Natural killer cell treated with Interleukin-12 subunit alpha and Interleukin-12 subunit beta and Interleukin-15 and Interleukin-18, amount 100 ng/mL, for 72 hours (primary cell): ENCODE measurements at places on chromosomes 11 and 22. TPM values are rescaled to one million over a fixed set of nuclear protein-coding genes. Genes with fewer than 3 reads are reported as not detected.

DNA sequence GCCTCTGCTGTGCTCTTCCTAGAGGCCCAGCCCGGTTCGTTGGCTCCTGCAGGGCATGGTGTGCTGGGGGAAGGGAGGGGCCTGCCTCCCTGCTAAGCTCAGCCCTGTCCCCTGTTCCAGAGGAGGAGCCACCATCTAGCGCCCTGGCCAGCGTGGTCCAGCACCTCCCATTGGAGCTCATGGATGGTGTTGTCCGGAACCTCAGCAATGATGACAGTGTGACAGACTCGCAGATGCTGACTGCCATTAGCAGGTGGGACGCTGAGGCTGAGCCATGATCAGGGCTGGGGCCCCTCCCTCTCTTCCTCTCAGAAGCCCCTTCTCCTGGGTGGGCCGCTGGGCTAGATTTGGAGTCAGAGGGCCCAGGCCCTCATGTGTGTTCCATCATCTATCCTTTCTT is 9.1 kb downstream of the USP35 start:
- H3K4me3 ChIP-seq = no peak overlapping the region
- peaks cover 25% of the 10 kb centered on the region for H3K4me1 ChIP-seq
- no peak overlapping the region for H3K27ac ChIP-seq
- peak; percentile 52 for DNase-seq
- H3K36me3 ChIP-seq = no peaks in the 10 kb centered on the region

- no peak for DNase-seq
- H3K27ac ChIP-seq = no peak overlapping the region
- no peaks in the 10 kb centered on the region for H3K4me1 ChIP-seq
- H3K4me3 ChIP-seq = no peak overlapping the region
- H3K36me3 ChIP-seq = no peaks in the 10 kb centered on the region
- H3K27me3 ChIP-seq = no peaks in the 10 kb centered on the region
These were observed 787.7 kb downstream of the NTM start for GRCh38 chr11:132158091-132158490.

DNA sequence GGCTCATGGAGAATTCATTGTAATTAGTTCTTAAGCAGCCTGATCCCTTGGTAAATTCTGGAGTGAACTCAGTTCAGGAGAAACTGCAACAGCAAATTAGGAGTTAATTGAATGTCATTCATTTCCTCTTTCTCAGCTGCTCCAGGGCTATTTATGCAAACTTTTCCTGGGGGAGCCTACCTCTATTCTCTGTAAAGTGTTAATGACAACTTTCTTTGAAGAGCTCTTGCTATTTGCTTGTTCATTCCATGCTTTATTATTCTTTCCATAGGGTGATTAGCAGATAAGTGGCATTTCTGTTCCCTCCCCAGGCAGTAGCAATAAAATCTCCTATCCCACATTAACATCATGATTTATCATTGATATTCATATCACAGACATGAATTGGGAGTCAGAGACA is 267.6 kb upstream of the DDI1 start:
- no peaks in the 10 kb centered on the region for H3K27me3 ChIP-seq
- no peak overlapping the region for H3K4me3 ChIP-seq
- no peaks in the 10 kb centered on the region for H3K4me1 ChIP-seq
- H3K36me3 ChIP-seq = no peaks in the 10 kb centered on the region

DNA sequence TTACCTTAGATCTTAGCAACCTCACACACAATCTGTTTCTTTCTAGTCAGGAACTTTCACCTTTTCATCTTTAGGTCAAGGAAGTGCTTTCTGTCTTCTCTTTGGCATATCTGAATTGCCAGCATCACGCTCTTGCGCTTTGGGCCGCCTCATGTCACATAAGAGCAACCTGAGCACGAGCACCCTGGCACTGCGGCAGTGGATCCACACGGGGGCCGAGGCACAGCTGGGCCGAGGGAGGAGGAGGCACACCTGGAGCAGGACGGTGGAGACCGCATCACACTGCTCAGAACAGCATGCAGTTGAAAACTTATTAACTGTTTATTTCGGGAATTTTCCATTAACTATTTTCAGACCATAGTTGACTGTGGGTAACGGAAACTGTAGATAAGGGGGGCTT is 10.7 kb downstream of the MOB2 start:
- DNase-seq = no peak
- no peak overlapping the region for H3K4me3 ChIP-seq
- H3K36me3 ChIP-seq = peaks cover 10% of the 10 kb centered on the region
- peaks cover 6% of the 10 kb centered on the region for H3K4me1 ChIP-seq
- H3K27ac ChIP-seq = no peak overlapping the region

Gene RTL10
- total RNA-seq = 26.3 TPM

Gene TCN1
- not detected for total RNA-seq

GRCh38 chr22:25482868-25483639 is 81.4 kb upstream of the GRK3 start:
- H3K27ac ChIP-seq = no peak overlapping the region
- no peaks in the 10 kb centered on the region for H3K36me3 ChIP-seq
- no peaks in the 10 kb centered on the region for H3K4me1 ChIP-seq
- no peak for DNase-seq
- no peak overlapping the region for H3K4me3 ChIP-seq

- H3K36me3 ChIP-seq = no peaks in the 10 kb centered on the region
- H3K27ac ChIP-seq = no peak overlapping the region
- no peak for DNase-seq
- no peaks in the 10 kb centered on the region for H3K4me1 ChIP-seq
- H3K27me3 ChIP-seq = no peaks in the 10 kb centered on the region
These were observed 1108.4 kb downstream of the DLG2 start for GRCh38 chr11:84518631-84519183.

- peaks cover 5% of the 10 kb centered on the region for H3K27me3 ChIP-seq
- no peak overlapping the region for H3K4me3 ChIP-seq
- no peaks in the 10 kb centered on the region for H3K4me1 ChIP-seq
- no peak overlapping the region for H3K27ac ChIP-seq
These were observed 9.7 kb downstream of the GAL3ST1 start for GRCh38 chr22:30564761-30565119.

- H3K27ac ChIP-seq = no peak overlapping the region
- H3K36me3 ChIP-seq = no peaks in the 10 kb centered on the region
- no peaks in the 10 kb centered on the region for H3K4me1 ChIP-seq
- no peak overlapping the region for H3K4me3 ChIP-seq
- no peak for DNase-seq
These were observed 8.1 kb downstream of the OR5A2 start for GRCh38 chr11:59418156-59418555.

DNA sequence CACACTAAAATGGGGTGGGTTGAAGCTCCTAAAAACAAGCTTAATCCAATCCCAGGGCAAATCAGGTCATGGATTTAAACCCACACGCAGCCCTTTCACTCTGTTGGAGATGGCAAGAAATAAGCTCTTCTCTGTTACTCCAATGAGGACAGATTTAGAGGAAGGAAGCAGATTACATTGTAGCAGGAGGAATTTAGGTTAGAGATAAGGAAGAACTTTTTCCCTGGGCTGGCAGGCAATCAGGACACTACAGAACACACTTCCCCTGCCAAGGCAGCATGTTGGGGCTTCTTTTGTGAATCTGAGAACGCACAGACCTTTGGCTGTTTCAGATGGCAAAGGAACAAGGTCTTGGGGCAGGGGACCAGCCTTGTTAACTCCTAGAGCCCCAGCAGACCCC is 46.2 kb downstream of the C11orf58 start:
- H3K4me1 ChIP-seq = no peaks in the 10 kb centered on the region
- H3K27me3 ChIP-seq = no peaks in the 10 kb centered on the region
- no peak overlapping the region for H3K4me3 ChIP-seq
- H3K27ac ChIP-seq = no peak overlapping the region
- H3K36me3 ChIP-seq = no peaks in the 10 kb centered on the region
- DNase-seq = no peak

Gene CAPN5
- total RNA-seq = 2.5 TPM

Gene DKK3
- not detected for total RNA-seq

DNA sequence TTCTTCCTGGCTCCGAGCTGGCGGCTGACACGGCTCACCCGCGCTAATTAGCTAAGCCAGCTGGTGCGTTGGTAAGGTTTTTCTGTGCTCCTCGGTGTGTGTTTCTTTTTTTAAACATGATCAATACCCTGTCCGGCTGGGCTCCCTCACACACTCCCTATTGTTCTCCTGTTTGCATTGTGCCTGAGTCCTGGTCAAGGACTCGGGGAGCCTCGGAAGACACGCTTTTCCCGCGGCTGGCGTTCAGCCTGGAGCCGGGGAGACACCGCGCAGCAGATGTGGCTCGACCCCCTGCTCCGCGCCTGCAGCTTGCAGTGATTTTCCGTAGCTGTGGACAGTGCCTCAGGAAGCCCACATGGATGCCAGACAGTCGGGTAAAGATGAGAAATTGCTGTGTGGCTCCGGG is 454.9 kb upstream of the CADM1 start:
- no peak overlapping the region for H3K4me3 ChIP-seq
- peaks cover 12% of the 10 kb centered on the region for H3K27me3 ChIP-seq
- no peak overlapping the region for H3K27ac ChIP-seq
- no peaks in the 10 kb centered on the region for H3K36me3 ChIP-seq

GRCh38 chr22:23220485-23221350 is 40.4 kb downstream of the BCR start:
- H3K27me3 ChIP-seq = no peaks in the 10 kb centered on the region
- H3K27ac ChIP-seq = peak overlapping the region; percentile 76
- DNase-seq = peak; percentile 44

Gene TNNT3
- not detected for total RNA-seq

Gene GPHA2
- total RNA-seq = not detected

Gene WBP2NL
- total RNA-seq = 1.5 TPM

DNA sequence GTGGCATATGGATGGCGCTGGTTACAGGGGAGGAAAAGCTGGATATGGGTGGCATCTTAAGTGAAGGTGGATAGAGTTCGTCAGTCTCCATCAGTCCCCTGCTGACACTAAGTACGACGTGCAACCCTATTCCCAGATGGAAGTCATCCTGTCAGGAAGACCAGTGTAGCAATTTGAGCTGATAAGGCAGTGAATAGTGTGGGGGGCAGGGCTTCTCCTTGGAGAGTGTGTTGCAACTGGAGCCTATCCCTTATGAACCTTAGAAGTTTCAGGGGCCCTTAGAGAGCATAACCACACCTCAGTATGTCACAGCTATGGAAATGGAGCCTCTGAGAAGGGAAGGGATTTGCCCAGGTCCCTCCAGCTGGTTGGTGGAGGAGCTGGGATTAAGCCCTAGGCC is 36.1 kb upstream of the ANKK1 start:
- no peak for DNase-seq
- H3K36me3 ChIP-seq = peaks cover 27% of the 10 kb centered on the region
- no peak overlapping the region for H3K27ac ChIP-seq
- no peak overlapping the region for H3K4me3 ChIP-seq
- H3K4me1 ChIP-seq = no peaks in the 10 kb centered on the region
- H3K27me3 ChIP-seq = no peaks in the 10 kb centered on the region

DNA sequence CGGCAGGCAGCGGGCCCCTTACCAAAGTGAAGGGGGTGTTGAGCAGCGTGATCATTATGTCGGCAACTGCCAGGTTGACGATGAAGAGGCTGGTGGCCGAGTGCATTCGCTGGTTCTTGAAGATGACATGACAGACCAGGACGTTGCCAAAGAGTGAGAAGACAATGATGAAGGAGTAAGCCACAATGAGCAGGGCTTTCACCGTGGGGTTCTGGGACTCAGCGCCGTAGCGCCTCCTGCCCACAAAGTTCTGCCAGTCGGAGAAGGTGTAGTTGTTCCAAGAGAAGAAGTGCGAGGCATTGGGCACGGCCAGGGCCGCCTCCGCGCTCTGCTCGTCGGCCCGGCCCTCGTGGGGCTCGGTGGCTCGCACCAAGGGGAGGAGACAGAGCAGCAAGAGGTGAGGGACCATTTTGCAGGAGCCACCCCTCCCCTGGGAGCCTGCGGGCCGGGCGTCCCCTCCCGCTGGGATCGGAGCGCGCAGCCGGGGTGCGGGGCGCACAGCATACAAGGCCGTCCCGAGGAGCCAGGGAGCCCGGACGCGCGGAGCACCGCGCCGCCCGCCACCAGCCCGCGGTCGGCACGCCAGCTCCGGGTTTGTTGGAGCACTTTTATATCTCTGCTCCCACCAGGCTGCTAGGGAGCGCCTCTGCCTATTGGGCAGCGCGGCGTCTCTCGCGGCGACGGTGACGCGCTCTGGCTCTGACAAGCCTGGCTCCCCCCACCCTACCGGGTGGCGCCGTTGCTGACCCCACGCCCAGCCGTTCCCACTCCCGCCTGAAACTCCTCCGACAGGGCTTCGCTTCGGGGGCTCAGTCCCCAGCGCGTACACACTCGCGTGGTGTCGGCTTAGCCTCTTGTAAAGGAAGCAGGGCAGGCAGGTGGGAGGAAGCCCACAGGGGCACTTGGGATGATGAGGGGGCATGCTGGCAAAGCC is at the start of gene GPR83:
GPR83 (minus strand) TSS at position 581 of the 934 bp plus-strand sequence; CDS start at position 409, 172 bp downstream.
- no peak within 1 kb of the TSS for H3K27ac ChIP-seq
- H3K27me3 ChIP-seq = peaks cover 41% of the 10 kb centered on the region
- H3K4me1 ChIP-seq = peaks cover 9% of the 10 kb centered on the region

DNA sequence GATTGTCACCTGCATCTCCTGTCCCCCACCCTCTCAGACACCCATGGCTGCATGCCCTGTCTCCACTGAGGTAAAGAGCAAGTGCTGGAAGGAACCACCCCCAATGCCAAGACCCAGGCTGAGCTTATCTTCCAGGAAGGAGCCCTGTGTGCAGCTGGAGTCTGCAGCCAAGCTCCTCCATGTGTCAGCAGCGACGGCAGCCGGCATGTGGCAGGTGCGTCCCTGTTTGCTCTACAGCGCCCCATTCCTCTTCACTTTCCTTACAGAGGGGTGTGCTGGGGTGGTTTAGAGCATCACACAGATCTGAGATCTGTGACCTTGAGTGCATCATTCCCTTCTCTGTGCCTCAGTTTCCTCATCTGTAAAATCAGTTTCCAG is 7.7 kb upstream of the MN1 start:
- peaks cover 6% of the 10 kb centered on the region for H3K4me1 ChIP-seq
- DNase-seq = no peak
- peaks cover 14% of the 10 kb centered on the region for H3K27me3 ChIP-seq
- no peaks in the 10 kb centered on the region for H3K36me3 ChIP-seq

DNA sequence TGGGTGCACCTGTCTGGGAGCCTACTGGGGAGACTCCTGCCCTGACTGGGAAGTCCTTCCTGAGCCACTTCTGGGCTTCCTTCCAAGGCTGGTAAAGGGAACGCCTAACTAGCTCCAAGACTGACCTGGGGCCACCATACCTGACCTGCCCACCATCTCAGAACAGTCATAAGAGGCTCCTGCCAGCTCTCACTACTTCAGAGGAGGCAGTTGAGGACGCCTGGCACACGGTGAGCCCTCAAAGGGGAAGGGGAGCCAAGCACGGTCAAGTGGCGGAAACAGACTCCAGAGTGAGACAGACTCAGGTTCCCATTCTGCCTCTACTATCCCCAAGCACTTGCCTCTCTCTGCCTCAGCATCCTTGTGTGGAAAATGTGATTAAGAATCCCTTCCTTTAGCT is 7.6 kb downstream of the MCAT start:
- H3K4me3 ChIP-seq = no peak overlapping the region
- no peak overlapping the region for H3K27ac ChIP-seq
- peaks cover 5% of the 10 kb centered on the region for H3K36me3 ChIP-seq
